Stimulated activated CD4-positive, alpha-beta T cell treated with anti-CD3 and anti-CD28 coated beads, Interleukin-2, amount 100 ng/mL, for 4 hours (primary cell): ENCODE measurements at places on chromosomes 5 and 9.
A peak's percentile ranks its signal among the peaks of the same experiment; 100 is the strongest.

DNA sequence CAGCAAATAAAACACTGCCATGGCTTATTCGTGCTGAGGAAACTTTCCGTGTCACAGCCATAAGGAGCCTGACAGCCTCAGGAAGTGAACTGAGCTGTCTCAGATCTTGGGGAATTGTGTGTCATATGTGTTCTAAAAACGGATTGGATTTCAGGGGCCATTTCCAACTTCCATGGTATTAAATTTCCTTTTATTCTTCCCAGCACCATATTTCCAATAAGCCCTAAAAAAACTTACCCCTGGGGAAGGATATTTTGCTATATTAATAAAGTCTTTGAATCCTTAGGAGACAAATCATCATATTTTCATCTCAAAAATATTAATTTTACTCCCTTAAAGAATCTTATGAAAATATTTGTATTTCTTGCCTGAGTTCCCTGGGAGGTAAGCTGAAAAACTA is 93.9 kb downstream of the LHFPL2 start:
- no peak for DNase-seq

DNA sequence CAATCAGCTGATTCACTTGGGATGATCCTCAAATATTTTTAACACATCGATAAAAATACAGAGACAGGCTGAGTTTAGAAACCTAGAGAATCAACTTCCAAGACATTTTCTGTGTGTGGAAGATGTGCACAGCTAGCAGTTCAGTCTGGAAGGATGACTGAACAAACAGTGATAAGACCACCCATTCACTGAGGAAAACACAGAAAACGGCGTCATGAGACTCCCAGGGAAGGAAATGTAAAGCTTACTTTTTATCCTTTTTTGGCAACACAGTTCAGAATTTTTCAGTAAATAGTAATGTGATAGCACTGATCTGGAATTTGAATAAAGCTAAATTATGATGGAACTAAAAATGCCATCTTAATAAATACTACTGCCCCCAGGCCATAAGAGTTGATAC is 277.6 kb downstream of the SEMA5A start:
- no peak for DNase-seq

DNA sequence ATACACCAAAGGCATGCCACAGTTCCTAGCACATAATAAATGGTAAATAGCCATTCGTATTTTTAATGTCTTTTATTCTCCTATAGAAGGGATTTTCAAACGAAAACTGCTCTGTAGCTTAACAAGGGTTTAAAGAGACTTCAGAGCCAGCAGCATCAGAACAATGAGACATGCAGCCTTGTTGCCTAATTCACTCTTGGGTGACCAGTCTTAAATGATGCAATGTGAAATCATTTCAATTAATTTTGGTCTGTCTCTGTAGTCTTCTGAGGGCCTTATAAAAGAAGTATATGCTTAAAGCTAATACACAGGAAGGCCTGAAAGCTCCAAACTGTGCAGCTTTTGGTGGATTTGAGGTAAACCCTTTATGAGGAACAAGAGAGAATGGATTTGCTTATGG is 888.8 kb upstream of the WWC1 start:
- DNase-seq = no peak

GRCh38 chr5:84623019-84623418 is 238.3 kb upstream of the EDIL3 start:
- no peak for DNase-seq

DNA sequence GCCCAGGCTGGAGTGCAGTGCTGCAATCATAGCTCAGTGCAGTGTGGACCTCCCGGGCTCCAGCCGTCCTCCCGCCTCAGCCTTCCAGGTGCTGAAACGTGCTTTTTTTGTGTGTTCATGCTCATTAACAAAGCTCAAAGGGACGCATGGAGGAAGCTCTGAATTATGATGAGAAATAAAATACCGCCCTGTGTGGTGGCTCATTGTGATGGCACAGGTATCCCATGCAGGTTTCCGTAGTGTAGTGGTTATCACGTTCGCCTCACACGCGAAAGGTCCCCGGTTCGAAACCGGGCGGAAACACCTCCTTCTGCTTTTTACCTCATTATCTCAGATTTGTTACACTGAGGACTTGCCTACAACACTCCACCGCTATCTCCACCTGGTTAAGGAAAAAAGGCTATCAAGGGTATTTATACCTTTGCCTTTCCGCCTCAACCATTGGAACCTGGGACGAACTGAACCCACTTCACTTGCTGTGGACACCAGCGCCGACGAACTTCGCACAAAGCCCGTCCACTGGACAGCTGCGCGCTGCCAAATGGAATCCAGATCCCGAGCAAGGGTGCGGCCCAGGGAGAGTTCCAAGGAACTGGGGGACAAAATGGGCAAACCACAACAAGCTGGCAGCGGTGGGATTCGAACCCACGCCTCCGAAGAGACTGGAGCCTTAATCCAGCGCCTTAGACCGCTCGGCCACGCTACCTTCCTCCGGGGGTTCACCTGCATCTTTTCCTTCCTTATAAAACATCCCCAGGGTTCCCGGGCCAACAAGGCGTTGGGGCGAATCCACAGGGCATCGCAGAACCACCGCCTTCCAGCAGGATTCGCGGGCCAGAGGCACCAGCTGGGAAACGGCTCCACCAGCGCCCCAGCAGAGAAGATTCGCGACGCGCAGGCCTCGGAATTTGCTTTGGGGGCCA is 26.3 kb downstream of the OR2V2 start:
- DNase-seq = no peak

- DNase-seq = peak; percentile 33
Measured at GRCh38 chr5:113378959-113379541, 55.7 kb downstream of the TSSK1B start.

GRCh38 chr5:170534177-170534576 is 30.4 kb downstream of the KCNIP1 start:
- no peak for DNase-seq

DNA sequence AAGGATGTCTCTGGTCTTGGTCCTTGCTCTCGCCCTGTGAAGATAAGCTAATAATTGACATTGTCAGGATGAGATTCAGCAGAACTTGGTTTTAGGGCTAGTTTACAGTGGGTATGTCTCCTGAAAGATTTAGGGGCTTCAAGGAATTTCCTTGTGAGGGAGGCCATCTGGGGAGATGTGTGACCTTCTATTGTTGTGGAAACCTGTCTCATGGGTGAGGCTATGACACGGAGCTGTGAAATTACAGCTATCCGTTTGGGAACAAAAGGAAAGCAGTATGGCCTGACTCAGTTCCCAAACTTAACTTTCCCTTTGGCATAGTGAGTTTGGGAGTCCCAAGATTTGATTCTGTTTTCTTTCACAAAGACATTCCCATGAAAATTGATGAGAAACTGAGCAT is 142.0 kb downstream of the PARP8 start:
- DNase-seq = no peak

- no peak for DNase-seq
Measured at GRCh38 chr5:149337736-149338135, 7.6 kb upstream of the GRPEL2 start.

GRCh38 chr5:51599587-51599986 is 216.3 kb downstream of the ISL1 start:
- DNase-seq = no peak

DNA sequence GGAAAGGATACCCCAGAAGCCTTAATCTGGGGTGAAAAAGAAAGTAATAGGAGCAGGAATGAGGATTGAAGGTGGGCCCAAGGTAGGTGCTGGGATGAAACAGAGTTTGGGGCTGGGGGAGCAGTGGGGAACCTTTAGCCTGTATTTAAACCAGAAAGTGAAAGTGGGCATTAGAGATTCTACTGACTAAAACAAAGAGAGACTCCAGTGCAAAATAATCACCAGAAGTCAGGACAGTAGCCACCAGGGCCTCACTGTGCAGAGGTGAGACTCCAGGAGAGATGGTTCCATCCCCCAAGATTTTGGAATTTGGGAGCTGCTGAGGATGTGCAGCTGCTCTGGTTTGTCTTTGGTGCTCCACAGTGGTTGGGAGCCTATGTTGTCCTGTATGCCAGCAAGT is 13.1 kb downstream of the DNAJB5 start:
- no peak for DNase-seq

GRCh38 chr5:125160787-125161502 is 414.5 kb upstream of the ZNF608 start:
- no peak for DNase-seq

GRCh38 chr5:36876965-36877666 is 547 bp downstream of the NIPBL start:
- peak; percentile 36 for DNase-seq

DNA sequence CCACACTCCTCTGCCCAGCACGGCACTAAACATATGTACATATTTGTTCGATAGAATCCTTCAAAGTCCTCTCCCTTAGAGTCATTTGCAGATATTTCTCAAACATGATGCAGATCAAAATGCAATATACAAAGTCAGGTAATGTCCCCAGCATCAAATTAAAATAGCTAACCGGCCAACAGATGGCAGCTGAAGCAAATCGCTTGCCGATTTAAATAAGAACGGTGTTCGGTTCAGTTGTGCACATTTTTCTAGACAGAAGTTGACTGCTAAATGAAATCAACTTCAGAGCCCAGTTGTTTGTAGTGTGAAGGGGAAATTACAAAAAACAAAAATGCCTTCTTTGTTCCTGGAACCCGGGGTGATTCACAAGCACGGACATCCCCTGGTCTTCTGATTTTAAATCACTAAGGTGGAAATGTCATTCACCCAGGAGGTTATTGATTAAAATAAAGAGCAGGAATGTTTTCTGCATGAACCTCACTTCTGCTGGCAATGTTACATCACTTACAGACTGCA is 219.2 kb downstream of the EBF1 start:
- DNase-seq = no peak

GRCh38 chr5:131622633-131623032 is 12.4 kb downstream of the RAPGEF6 start:
- DNase-seq = no peak
